ENCODE measurements at places on chromosomes 6 and 20.

- H3K36me3 ChIP-seq = no peaks in the 10 kb centered on the region
- no peaks in the 10 kb centered on the region for H3K27me3 ChIP-seq
- no peak overlapping the region for H3K4me3 ChIP-seq
- H3K27ac ChIP-seq = no peak overlapping the region
- no peaks in the 10 kb centered on the region for H3K4me1 ChIP-seq
These were observed 93.9 kb upstream of the HDAC2 start for GRCh38 chr6:114064862-114065261.

DNA sequence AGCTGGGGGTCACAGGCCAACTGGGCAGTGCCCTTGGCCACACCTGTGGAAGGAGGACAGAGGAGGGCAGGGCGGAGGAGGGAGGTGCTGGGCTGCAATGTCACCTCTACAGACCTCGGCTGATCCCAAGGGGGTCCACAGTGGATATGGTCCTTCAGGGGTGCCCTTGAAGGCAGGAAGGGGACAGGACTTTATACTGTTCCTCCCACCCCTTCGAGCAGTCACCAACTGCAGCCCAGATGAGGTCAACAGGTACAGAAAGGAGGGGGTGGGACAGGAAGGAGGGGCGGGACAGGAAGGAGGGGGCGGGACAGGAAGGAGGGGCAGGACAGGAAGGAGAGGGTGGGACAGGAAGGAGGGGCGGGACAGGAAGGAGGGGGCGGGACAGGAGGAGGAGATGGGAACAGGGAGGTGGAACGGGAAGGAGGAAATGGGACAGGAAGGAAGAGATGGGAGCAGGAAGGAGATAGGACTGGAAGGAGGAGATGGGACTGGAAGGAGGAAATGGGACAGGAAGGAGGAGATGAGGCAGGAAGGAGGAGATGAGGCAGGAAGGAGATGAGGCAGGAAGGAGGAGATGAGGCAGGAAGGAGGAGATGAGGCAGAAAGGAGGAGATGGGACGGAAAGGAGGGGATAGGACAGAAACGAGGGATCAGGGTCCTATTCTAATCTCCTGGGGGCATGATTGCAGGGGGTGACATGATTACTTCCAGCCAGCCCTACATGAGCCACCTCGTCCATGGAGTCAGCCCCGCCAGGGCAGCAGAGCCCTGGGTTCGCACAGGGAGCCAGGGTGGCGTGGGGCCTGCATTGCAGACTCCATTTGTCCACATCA, 19.4 kb upstream of the MRGBP start:
- H3K27ac ChIP-seq = peak overlapping the region; percentile 77
- no peaks in the 10 kb centered on the region for H3K27me3 ChIP-seq
- H3K4me1 ChIP-seq = peaks cover 49% of the 10 kb centered on the region
- H3K4me3 ChIP-seq = peak overlapping the region; percentile 49
- no peaks in the 10 kb centered on the region for H3K36me3 ChIP-seq
- DNase-seq = peak; percentile 35

GRCh38 chr20:11207749-11208502, 534.1 kb upstream of the JAG1 start:
- H3K4me3 ChIP-seq = no peak overlapping the region

DNA sequence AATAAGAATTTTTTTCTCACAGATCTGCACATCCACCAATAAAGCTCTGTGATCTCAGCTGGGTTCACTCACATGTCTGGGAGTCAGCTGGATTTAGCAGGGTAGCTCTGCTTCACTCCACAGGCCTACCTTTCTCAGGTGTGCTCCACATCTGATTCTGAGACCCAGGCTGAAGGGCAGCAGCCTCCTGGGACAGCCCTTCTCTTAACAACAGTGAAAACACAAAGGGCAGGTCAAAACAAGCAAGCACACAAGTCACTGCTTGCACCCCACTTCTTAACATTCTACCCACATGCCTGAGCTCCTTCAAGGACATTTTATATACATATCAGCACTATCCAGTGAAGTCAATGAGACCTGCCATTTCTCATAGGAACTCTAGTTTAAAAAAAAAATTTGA, 96.0 kb upstream of the MAP3K4 start:
- no peak overlapping the region for H3K27ac ChIP-seq
- H3K36me3 ChIP-seq = no peaks in the 10 kb centered on the region
- DNase-seq = no peak
- H3K27me3 ChIP-seq = no peaks in the 10 kb centered on the region

DNA sequence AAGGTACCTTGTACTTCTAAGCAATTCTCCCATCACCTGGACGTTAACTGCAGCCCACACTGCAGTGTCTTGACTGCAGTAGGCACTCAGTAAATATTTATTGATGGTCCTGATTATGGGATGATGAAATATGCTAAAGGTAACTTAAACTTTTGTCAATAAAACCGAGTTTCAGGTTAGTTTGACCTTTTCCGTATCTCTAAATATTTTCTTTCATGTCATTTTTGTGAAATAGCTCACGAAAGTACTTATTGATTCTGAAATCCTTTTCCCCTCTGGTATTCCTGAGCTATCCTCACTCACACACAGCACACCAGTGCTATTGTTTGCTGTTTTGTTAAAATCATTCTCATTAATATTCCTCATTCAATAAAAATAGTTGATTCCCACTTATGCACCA, 149.4 kb upstream of the ESR1 start:
- no peaks in the 10 kb centered on the region for H3K4me1 ChIP-seq
- H3K36me3 ChIP-seq = no peaks in the 10 kb centered on the region
- no peak overlapping the region for H3K4me3 ChIP-seq
- peaks cover 3% of the 10 kb centered on the region for H3K27me3 ChIP-seq
- no peak overlapping the region for H3K27ac ChIP-seq
- no peak for DNase-seq

DNA sequence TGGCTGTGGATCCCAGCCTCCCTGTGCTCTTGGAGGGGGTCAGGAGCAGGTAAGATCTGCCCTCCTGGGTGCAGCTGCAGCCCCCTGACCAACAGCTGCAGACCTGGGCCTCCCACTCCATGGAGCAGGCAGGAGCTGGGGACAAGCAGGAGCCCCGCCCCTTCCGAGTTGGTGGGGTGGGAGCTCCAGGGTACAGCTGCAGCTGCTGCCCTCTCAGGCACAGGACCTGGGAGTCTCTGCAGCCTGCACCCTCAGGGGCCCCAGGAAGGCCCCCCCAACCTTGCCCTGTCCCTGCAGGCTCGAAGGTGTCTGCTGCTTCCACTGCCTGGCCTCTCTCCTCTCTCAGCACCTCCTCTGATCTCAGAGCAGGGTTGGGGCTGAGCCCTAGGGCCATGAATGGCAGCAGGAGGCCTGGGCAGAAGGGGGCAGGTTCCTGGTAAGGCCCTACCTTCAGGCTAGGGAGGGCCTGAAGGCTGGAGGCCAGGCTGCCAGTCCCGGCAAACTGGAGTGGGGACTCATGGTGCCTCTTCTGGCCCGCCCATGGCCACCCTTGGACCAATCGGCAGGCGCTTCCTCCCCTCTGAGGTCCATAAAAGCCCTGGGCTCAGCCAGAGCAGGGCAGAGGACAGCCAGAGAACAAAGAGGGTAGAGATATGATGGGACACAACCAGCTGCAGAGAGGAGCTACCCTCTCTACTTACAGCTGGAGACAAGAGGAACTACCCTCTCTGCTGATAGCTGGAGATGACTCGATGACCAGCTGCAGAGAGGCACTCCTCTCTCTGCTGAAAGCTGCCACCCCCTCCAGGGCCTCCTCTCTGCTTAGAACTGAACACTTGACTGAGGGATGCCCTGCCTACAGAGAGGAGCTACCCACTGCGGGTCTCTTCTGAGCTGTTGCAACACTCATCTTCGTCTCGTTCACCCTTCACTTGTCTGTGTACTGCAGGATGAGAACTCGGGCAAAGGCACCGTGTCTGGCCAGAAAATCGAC, 7.8 kb upstream of the PACSIN1 start:
- DNase-seq = no peak
- no peak overlapping the region for H3K27ac ChIP-seq
- H3K4me1 ChIP-seq = no peaks in the 10 kb centered on the region
- no peak overlapping the region for H3K4me3 ChIP-seq
- H3K27me3 ChIP-seq = no peaks in the 10 kb centered on the region

DNA sequence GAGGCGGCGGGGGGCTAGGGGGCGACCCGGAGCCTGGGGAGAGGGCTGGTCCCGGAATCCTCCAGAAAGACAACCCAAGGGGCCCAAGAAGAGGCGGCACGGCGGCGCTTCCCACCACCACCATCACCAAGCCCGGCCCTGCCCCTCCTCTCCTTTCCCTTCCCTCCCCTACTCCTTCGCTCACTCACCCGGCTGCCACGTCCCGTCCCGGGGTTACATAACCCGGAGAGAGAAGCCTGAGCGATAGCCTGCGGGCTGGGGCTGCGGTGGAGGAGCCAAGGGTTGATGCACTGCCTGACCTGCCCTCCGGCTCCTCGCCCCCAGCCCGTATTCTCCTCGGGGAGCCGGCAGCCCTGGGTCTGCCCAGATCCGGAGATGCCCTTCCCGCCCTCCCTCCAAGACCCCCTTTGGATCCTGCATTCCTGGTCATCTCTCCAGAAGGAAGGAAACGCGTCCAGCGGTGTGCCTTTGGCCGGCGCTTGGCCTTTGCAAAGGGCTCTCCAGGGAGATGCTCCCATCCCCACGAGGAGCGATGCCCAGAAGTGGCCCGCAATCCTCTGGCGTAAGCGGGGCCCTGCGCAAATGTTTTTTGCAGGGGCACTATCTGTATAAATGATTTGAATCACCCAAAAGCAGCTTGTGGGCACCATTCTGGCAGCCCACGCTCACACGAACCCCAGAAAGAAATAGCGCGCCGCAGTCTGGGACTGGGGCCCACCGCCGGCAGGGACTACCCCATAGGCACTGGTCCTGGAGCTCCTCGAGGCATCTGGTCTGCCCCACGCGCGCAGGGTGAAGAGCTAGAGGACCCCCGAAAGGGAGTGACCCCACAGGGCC, 4.6 kb upstream of the CPXM1 start:
- no peak overlapping the region for H3K27ac ChIP-seq
- peaks cover 7% of the 10 kb centered on the region for H3K4me1 ChIP-seq
- H3K27me3 ChIP-seq = no peaks in the 10 kb centered on the region
- no peaks in the 10 kb centered on the region for H3K36me3 ChIP-seq

DNA sequence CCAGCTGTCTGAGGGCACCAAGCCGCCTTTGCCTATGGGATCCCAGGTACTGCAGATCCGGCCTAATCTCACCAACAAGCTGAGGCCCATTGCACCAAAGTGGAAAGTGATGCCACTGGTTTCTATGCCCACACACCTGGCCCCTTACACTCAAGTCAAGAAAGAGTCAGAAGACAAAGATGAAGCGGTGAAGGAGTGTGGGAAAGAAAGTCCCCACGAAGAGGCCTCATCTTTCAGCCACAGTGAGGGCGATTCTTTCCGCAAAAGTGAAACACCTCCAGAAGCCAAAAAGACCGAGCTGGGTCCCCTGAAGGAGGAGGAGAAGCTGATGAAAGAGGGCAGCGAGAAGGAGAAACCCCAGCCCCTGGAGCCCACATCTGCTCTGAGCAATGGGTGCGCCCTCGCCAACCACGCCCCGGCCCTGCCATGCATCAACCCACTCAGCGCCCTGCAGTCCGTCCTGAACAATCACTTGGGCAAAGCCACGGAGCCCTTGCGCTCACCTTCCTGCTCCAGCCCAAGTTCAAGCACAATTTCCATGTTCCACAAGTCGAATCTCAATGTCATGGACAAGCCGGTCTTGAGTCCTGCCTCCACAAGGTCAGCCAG, 283.0 kb downstream of the TSHZ2 start:
- H3K27me3 ChIP-seq = no peaks in the 10 kb centered on the region
- H3K27ac ChIP-seq = no peak overlapping the region
- no peak for DNase-seq
- no peaks in the 10 kb centered on the region for H3K36me3 ChIP-seq
- H3K4me1 ChIP-seq = no peaks in the 10 kb centered on the region
- H3K4me3 ChIP-seq = no peak overlapping the region

DNA sequence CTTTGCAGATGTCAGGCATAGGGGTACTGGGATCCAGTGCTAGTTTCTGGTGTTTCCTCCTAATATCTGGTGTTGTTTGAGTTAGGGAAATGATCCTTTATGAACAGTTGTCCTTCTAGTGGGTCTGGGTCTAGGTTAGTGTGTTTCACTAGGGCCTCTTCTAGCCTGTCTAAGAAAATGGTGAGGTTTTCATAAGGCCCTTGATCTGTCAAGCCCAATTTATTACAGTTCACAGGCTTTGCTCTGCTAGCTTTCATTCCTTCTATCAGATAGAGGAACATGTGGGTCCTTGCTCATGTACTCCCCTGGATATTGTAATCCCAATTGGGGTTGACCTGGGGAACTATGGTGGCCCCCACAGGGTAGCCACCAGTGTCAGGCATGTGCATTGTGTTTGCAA, 2.8 kb downstream of the ERVFRD-1 start:
- H3K36me3 ChIP-seq = no peaks in the 10 kb centered on the region
- H3K27ac ChIP-seq = no peak overlapping the region
- no peak for DNase-seq
- no peaks in the 10 kb centered on the region for H3K27me3 ChIP-seq
- H3K4me1 ChIP-seq = no peaks in the 10 kb centered on the region

DNA sequence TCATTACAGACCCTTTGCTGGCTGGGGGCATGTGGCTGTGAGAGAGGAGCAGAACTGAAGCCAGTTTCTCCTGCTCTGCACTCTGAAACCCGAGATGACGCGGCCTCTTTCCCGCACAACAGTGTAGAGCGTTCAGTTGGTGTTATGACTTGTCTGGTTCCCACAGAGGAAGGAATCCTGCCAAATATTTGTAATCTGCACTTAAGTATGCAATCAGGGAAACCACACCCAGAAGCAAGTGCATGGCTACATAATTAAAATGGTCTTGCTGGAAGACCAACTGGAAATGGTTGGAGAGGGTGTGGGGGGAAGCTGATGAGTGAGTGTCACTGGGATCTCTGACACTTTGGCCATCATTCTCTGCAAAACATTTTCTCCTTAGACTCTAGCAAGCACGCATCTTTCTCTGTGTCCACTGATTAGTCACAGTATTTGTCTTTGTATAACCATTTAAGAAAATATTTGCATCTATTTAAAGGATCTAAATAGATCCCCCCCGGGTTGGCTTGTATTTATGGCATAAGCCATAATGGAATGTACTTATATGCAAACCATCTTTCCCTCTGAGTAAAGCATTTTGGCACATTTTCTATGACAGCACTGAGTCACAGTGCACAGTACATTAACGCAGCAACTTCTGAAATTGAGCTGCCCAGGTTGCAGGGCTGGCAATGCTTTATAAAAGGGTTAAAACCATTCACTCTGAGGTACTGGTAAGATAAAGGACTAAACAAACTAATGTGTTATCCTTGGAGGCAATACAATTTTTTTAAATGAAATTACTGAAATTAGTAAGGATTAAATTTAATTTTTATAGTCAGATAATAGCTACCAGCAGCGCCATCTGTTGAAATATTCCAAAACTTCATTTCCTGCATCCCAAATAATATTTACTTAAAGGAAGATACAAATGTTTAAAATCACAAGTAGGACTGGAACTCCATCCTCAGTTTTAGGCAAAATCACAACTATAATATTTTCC, 76.7 kb downstream of the FOXC1 start:
- no peak overlapping the region for H3K4me3 ChIP-seq
- no peaks in the 10 kb centered on the region for H3K27me3 ChIP-seq
- no peaks in the 10 kb centered on the region for H3K4me1 ChIP-seq

DNA sequence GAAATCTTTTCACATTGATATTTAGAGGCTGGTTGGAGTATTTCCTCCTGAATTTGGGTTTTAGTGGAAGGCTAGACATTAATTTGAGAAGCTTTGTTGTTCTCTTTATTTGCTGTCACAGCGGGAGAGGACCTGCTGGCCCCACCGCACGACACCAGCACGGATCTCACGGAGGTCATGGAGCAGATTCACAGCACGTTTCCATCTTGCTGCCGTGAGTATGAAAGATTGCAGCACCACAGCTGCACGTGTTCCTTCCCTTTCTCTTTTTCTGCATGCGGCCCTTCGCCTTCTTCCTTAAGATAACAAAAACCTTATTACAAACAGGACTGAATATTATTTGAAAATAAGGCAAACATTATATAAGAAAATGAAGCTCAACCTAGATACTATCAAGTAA, 555.5 kb downstream of the UTRN start:
- DNase-seq = no peak
- no peaks in the 10 kb centered on the region for H3K27me3 ChIP-seq
- no peak overlapping the region for H3K4me3 ChIP-seq
